ENCODE measurements at places on chromosomes 3 and 15.

DNA sequence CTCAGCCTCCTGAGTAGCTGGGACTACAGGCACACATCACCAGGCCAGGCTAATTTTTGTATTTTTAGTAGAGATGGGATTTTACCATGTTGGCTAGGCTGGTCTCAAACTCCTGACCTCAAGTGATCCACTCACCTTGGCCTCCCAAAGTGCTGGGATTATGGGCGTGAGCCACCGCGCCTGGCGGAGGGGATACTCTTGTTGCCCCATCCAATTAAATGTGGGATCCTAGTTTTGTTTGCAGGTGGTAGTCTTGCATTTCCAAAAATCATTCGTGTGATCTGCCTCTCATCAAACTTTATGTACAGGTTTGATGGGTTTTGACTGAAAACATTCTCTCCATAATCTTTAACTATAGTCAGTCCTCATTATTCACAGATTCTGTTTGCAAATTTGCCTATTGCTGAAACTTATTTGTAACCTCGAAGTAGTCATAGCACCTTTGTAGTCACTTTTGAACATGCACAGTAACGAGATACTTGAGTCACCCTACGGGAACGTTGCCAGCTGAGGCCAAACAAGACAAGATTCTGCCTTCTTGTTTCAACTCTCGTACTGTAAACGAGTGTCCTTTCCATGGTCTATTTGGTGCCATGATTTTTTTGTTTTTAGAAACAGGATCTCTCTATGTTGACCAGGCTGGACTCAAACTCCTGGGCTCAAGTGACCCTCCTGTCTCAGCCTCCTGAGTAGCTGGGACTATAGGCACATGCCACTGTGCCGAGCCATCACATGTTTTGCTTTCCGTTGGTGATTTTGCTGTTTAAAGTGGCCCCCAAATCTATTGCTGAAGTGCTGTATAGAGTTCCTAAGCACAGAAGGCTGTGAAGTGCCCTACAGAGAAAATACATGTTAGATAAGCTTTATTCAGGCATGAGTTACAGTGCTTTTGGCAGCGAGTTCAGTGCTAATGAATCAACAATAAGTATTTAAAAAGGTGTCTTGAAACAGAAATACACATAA, 8.1 kb upstream of the MAPK6 start:
- no peak for DNase-seq

- no peak for DNase-seq
These were observed 82.1 kb upstream of the DCLK3 start for GRCh38 chr3:36846406-36846805.

DNA sequence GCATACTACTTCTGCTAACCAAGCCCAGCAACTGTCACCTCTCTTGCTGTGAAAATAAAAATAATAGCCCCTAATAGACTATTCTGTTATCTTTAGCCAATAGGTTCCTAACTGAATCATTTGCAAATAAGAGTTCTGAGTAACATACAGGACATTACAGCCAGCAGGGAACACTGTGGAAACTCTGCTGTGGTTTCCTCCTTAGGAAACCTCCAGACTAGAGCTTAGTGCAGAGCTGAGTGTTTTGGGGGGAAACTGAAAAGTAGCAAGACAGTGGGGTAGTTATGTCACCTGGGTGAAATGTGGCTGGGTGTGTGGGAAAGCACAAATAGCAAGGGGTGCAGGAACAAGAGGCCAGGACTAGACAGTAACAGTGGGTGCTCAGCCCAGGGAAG, 32.4 kb downstream of the DZIP1L start:
- no peak for DNase-seq

GRCh38 chr3:23830869-23831484, 25.2 kb downstream of the UBE2E1 start:
- DNase-seq, result no peak

- DNase-seq, result no peak
These were observed 96.8 kb upstream of the TPM1 start for GRCh38 chr15:62945760-62946159.

- no peak for DNase-seq
These were observed 169.1 kb upstream of the CCDC54 start for GRCh38 chr3:107208100-107208499.

GRCh38 chr15:62847900-62848489, 194.6 kb upstream of the TPM1 start:
- no peak for DNase-seq

- DNase-seq, result no peak
These were observed at the start of gene LRRK1 for GRCh38 chr15:100918690-100919480. Gene LRRK1, plus strand, starts transcription at chr15:100919357. Its CDS starts 5,276 bp downstream, at chr15:100924633.

- DNase-seq, result no peak
These were observed at the start of gene LAMB2 for GRCh38 chr3:49132437-49133225. Gene LAMB2, minus strand, starts transcription at chr3:49133050. Its CDS starts 183 bp downstream, at chr3:49132867.

- DNase-seq, result no peak
These were observed 63.0 kb downstream of the SFMBT1 start for GRCh38 chr3:52982839-52983238.

- no peak for DNase-seq
These were observed 10.3 kb upstream of the EIF1B start for GRCh38 chr3:40299130-40299720.

DNA sequence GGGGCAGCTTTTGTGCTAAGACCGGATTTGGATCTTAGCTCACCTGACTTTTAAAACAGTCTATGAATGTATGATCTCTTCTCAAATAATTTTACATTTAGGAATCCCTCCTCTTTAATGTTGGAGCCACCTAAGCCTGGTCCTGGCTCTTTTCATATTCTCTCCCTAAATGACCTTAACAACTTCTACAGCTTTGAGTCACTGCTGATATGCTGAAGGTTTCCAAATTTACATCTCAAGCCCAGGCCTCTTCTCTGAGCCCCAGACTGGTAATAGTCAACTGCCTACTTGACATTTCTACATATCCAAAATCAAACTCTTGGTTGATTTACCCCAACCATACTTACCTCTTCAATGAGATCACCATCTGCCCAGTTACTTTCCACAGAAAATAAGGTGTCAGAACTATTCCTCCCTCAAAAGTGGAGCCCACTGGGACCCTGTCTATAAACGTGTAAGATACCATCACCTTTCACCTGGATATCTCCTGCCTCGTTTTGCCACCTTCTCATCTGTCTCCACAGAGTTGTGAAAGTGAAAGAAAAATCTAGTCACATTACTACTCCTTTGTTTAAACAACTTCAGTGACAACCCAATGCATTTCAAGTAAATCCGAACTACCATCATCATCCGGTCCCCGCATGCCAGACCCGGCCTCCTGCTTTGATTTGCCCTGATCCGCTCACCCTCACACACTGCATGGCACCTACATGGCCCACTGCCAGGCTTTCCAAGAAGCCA, 48.8 kb downstream of the UBP1 start:
- DNase-seq, result no peak
